ENCODE measurements at places on chromosomes 3 and 15. TPM values are rescaled to one million over a fixed set of nuclear protein-coding genes. Genes with fewer than 3 reads are reported as not detected.

Gene TCAIM
- 12.8 TPM for total RNA-seq

Gene POU1F1
- total RNA-seq = not detected

Gene REC114
- total RNA-seq = not detected

- DNase-seq = no peak
These were observed 75.9 kb downstream of the KLF13 start for GRCh38 chr15:31402511-31403056.

- DNase-seq = no peak
These were observed 115.2 kb upstream of the STT3B start for GRCh38 chr3:31417486-31417885.

DNA sequence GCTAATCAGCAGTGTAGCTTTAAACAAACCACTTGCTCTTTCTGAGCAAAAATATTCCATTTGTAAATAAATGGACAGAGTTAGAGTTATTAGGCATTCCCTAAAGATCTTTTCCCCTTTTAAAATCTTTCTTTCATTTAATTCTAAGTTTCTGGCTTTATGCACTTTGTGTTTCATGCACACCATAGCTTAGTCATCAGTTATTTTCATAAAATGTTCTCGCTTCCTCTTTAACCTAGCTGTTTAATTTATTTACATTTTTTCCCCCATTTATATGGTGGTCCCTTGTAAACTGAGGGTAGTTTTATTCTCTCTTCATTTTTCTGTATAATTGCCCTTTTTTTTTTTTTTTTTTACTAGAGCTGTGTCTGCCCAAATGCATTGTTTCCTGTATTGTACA lies 315.0 kb upstream of the LRRFIP2 start:
- no peak for DNase-seq

DNA sequence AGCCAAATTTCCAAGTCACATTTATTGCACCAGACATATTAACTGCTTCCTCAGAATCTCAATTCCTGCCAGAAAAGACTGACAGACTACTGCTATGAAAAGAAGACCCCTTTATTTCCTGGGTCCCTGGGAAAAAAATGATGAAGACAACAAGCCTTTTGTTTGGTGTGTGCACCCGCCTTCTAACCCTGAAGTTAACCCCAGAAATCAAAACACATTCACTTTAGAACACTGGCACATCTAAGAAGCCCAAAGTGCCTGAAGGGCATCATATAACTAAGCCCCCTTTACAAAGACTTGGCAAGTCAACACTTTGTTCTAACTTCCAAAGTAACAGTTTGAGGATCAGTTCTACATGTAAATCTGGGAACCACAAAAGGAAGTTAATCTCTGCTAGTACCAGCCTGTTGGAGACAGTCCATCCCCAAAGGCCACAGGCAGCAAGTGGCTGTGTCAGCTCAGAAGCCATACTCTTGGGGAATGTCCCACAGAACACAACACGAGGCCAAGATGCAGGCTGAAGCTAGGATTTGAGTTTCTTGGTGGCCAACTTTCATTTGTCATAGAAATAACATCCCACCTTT lies 16.3 kb upstream of the ATP1B3 start:
- no peak for DNase-seq

DNA sequence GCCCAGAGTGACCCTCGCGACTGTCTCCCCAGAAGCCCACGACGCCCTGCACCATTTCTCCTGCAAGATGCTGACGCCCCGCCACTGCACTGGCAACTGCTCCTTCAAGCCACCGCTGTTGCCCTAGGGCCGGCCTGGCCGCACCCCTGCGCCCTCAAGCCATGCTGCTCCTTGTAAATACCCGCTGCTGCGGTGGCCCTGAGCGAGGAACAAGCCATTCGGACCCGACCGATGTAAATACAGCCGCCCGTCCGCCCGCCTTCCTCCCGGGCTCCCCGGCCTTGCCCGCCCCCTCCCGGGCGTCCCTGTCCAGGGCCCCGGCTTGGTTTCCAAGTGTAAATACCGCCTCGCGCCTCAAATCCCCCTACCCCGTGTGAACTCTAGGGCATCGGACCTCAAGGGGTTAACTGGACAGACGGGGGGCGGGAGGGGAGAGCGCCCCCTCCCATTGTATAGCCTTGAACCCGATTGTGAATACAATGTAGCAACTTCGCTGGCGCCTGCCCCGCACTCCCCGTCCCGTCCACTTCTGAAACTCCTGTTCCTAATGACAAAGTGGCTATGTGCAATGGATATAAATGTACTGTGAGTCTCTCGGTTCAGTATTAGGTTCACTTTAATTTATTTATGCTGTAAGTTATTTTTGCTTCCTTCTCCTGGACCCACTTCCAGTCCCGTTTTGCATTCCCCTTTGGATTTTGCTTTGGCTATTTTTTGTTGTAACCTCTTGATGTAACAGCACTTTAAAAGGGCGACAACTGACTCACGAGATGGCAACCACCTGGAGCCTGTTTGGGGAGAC lies 5.9 kb downstream of the RNU6-1 start:
- no peak for DNase-seq
